Activated T-helper 1 cell treated with Interleukin-2 at 50 U/mL for 16 hours (primary cell): ENCODE measurements at places on chromosomes 3 and 15.

DNA sequence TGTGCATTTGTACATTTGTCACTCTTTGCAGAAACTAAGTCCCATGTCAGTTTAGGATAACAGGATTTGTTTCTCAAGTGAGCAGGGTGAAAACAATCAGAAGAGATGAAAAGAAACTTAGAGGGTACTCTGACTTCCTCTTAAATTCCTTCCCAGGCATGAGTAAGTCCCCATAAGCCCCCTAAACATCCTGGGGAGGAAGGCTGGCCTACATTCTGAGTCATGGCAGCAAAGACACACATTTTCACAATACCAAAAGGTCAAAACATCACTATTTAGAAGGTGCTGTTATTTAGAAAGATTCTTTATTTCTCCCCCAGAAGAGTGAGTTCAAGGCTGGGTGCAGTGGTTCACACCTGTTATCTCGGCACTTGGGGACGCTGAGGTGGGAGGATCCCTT is 7.6 kb upstream of the FOXP1 start:
- DNase-seq: no peak

- no peak for DNase-seq
Measured at GRCh38 chr3:129063841-129064482, 3.4 kb downstream of the GP9 start.

DNA sequence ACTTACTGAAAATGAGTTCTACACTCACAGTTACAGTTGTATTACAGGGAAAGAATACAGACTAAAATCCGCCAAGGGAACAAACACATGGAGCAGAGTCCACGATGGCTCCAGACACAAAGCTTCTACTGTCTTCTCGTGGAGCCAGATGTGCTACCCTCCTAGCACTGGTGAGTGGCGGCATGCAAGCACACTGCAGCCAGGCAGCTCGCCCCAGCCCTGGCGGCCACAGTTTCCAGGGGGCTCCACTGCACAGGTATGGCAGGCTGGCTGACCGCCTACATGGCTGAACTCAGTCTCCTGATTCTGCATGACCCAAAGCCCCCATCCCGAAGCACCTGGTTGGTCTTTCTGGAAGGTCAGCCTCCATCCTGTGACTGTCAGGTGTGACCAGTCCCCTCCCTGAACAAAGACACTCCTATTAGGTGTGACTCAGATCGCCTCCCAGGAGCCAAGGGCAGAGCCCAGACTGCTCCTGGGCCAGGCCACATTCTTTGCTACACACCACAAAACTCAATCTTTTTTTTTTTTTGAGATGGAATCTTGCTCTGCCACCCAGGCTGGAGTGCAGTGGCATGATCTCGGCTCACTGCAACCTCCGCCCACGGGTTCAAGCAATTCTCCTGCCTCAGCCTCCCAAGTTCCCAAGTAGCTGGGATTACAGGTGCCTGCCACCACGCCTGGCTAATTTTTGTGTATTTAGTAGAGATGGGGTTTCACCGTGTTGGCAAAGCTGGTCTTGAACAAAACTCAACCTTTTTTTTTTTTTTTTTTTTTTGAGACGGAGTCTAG is 51.5 kb downstream of the CFAP92 start:
- DNase-seq: no peak

GRCh38 chr3:69164296-69164695 is 41.9 kb upstream of the LMOD3 start:
- DNase-seq: no peak

DNA sequence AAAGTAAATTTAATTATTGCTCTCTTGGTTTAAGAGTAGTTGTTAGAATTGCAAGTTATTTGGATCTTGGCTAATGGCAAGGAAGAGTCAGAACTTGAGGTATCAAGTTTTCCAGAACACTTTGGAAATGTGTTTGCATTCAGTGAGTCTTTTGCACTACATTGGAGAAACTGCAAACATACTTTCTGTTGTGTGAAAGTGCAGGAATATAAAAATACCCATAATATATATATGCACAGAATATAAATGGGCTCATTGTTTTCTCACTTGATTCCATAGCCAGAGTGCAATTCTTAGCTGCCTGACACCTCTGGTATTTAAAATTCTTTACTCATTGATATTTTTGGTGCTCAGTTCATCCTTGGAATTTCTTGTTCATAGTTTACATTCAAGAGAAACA is 92.9 kb downstream of the HCN4 start:
- no peak for DNase-seq

DNA sequence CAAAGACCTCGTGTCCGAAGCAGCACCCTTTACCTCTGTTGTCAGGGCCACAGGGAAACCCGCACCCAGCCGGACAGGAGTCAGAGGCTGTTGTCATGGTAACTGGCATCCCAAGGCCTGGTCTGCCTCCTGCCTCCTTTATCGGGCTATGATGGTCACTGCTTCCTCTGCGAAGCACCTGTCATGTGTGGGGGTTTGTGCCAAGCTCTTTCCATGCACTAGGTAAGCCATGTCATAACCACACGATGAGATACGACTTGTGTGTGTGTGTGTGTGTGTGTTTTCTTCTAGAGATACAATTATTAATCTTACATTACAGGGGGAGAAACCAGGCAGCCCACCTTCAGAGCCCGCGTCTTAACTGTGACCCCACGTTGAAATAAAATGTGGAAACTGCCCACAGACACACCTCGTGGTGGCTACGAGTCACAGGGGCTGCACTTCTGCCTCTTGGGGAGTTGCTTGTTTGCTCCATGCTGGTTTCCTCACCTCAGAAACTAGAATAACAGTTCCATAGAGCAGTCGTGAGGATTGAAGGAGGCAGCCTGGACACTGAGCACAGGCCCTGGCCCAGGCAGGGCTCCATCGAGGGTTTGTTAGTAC is 18.0 kb downstream of the ZDHHC19 start:
- DNase-seq: no peak

DNA sequence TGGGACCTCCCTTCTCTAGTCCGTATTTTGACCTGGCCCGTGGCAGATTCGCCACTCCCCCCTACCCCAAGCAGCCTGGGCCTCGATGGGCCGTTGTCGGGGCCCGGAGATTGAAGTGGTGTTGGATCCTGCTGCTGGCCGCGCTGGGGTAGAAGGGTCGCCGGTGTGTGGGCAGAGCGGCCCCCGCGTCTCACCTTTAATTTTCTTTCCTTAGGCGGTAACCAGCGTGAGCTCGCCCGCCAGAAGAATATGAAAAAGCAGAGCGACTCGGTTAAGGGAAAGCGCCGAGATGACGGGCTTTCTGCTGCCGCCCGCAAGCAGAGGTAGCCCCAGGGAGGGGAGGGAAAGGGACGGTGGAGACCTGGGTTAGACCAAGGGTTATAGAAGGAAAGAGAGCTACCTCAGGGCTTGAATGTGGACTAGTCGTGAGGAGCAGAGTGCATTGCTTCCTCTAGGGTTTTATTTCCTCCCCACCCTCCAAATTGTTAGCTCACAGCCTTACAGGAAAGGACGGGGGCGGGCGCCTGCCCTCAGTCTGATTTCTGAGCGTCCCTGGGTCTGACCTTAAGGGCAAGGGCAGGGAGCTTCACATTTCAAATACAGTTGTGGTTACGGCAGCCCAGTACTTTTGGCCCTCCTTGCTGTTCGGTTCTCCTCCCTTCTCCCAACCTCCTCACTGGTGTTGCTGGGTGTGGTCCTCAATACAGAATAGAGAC is 799 bp downstream of the SERF2 start:
- DNase-seq: peak; percentile 7

DNA sequence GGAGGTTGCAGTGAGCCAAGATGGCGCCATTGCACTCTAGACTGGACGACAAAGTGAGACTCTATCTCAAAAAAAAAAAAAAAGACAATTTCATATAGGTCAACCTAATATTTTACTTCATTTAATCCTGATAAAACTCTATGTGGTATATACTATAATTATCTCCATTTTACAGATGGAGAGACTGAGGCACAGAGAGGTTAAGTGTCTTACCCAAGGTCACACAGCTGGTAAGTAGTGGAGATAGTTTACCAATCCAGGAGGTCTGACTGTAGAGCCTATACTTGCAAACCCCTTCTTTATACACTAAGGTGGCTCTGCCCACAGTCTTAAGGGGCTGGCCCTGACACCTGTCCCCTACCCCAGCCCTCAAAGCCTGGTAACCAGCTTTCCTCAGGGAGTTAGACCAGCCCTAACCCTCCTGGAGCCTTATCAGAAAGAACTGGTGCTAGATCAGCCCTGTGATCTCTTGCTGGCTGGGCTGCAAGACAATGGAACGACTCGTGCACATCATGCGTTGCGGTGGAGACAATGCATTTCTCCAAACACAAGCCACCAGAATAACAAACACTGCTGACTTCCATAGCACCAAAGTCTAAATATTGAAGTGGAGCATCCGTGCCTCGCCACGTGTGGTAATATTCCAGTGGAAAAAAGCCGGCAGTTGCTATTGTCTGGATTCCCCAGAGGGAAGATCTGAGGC is 60.0 kb upstream of the SMAD3 start:
- no peak for DNase-seq

- DNase-seq: no peak
Measured at GRCh38 chr15:82140886-82141285, 95.1 kb upstream of the MEX3B start.

GRCh38 chr3:127915937-127916493 is 983 bp downstream of the KBTBD12 start:
- no peak for DNase-seq

DNA sequence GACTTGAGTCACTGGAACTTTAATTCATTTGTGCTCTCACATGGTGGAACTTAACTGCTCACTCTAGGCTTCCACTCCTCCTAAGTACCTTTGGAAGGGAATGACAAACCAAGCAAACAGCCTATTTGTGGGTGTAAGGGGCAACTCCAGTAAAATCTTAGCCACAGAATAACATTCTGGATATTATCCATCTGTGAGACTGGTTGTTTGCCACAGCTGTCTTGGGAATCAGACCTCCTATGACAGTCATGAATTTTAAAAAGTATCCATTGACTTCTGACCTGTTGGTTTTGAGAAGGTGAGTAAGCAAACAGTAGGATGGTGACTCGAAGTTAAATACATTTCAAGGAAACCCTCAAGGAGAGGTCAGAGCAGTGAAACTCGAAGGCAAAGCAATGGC is 147.3 kb upstream of the CDIN1 start:
- DNase-seq: no peak

DNA sequence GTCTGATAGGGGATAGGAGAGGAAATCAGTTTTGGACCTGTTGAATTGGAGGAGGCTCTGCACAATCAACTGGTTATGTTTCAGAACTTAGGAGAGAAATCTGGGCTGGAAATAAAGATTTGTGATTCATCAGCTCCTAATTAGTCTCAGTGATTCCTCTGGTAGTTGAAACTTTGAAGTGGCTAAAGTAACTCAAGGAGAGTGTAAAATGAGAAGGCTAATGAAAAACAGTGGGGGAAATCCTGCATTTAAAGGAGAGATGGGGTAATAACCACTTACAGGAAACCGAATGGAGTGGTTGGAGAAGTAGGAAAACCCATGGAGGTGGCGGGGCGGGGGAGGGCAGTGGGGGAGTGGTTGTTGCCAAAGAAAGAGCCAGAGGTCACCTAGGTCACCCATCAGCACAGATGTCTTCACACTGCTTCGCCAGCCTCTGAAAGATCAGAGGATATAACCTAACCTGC is 32.6 kb downstream of the MAP2K5 start:
- no peak for DNase-seq

DNA sequence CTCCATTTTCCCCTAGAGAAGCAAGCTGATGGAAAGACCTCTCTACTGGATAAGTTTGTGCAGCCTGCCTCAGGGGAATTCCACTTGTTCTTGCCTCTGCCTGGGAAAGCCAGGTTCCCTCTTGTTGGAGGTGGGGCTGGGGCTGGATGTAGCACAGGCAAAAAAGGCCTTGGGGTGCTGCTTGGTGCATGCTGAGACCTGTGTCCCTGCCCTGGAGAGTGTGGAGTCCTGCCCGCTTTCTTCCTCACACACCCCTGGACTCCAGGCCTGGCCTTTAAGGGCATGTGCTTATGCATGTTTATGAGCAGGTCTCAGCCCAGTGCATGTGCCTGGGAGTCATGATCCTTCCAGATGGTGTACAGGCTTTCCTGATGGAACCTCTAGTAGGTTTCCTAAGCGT is 23.5 kb upstream of the JMJD7 start:
- no peak for DNase-seq

- DNase-seq: no peak
Measured at GRCh38 chr15:100439514-100439913, 89.2 kb downstream of the CERS3 start.
